Muscle of leg (tissue), 16 donors: ENCODE measurements at places on chromosomes 12 and 14. TPM values are rescaled to one million over a fixed set of nuclear protein-coding genes. Genes with fewer than 3 reads are reported as not detected.

GRCh38 chr14:100525615-100526014 lies 61.6 kb downstream of the BEGAIN start:
- no peak for DNase-seq

DNA sequence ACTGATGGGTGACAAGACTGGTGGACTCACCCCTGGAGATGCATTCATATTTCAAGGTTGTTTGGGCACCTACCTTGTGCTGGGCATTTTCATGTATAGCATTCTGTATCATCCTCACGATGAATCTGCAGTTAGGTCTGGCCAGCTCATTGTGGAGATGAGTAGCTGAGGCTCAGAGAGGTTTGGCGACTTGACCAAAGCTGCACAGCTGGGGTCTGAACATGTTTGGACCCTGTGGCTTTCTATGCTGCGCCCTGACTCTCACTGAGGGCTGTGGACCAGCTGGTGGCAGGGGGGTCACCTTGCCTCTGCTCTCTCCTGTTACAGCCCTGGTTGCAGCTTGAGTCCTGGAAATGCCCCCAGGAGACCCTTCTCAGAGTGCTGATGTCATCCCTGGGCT lies 24.9 kb upstream of the CCDC63 start:
- DNase-seq = no peak

- DNase-seq = no peak
Observed at GRCh38 chr12:1115484-1116231, 124.6 kb downstream of the ERC1 start.

- DNase-seq = no peak
Observed at GRCh38 chr14:106039400-106039799, 513.0 kb downstream of the TMEM121 start.

GRCh38 chr12:121947981-121948380 lies 29.6 kb downstream of the CFAP251 start:
- no peak for DNase-seq

GRCh38 chr12:47839214-47839876 lies 19.6 kb upstream of the HDAC7 start:
- peak; percentile 55 for DNase-seq

DNA sequence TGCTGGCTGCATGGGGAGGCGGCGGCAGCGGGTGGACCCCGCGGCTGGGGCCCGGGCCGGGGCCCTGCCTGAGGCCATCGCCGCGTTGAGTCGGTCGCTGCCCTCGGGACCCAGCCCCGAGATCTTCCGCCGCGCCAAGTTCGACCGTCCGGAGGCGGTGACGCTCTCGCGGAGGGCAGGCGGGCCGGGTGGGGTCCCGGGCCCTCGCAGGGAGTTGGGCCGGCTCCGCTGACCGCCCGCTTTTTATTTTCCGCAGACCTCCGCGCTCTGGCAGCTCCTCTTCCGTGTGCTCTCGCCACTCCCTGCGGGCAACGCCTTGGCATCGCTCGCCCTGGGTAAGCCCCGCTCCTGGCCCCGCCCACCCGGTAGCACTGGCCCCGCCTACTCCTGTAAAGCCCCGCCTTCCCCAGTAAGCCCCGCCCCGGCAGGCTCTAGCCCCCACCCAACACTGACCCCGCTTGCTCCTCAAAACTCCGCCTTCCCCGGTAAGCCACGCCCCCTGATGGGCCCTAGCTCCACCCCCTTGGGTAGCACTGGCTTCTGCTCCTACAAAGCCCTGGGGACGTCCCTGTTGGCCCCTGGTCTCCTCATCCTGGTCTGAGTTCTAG lies 424 bp downstream of the TEDC1 start:
- no peak for DNase-seq

DNA sequence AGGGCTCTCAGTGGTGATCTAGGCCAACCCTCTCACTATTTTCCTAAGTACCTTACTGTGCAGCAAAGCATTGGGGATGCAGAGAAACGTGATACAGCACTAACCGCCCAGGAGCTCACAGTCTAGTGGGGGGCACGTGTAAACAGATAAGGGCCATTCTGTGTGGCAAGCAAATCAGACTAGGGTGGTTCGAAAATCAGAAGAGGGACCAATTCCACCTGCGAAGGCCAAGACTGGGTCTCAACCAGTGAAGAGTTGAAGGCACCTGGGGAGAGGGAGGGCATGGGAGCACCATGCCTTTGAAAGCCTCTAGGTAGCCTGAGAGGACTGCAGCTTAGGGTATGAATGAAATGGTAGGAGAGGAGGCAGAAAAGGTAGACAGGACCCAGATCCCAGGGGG lies 2.2 kb downstream of the PITPNM2 start:
- no peak for DNase-seq

DNA sequence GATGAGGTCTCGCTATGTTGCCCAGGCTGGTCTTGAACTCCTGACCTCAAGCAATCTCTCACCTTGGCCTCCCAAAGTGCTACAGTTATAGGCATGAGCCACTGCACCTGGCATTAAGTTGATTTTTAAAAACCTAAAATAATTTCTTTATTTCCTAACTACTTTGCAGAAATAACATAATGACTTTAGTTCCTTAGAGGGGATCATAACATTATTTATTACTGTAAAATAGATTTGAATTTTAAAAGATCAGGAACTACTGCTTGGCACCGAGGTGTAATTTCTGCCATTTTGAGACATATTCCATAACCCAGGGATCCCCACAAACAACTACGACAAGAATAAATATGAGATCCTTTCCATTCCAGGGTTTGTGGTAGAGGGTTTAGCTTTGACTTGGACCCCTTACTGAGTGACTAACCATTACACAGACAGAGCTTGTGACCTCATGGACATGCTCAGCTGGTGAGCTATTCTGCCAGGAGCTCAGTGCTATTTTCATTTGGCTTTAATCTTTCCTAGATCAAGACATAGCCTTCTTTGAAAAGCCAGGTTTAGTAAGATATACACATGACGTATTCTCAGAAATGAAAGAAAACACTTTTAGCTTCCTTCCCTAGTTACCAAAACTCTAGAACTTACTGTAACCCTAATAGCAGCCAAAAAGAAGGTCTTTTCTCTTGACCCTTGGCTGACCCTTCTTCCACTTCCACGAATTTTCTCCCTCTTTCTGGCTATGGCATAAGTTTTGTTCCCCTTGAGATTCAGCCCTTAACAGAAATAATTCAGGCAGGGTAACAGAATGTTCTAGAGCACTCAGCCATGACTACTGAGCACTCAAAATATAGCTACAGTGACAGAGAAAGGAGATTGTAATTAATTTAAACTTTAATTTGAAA lies 75.1 kb upstream of the NUDT4 start:
- DNase-seq = peak; percentile 73

- peak; percentile 43 for DNase-seq
Observed at GRCh38 chr12:48969833-48970701, 1.5 kb downstream of the WNT10B start.

GRCh38 chr12:71662849-71663560 lies 643 bp downstream of the ZFC3H1 start:
- DNase-seq = peak; percentile 83

DNA sequence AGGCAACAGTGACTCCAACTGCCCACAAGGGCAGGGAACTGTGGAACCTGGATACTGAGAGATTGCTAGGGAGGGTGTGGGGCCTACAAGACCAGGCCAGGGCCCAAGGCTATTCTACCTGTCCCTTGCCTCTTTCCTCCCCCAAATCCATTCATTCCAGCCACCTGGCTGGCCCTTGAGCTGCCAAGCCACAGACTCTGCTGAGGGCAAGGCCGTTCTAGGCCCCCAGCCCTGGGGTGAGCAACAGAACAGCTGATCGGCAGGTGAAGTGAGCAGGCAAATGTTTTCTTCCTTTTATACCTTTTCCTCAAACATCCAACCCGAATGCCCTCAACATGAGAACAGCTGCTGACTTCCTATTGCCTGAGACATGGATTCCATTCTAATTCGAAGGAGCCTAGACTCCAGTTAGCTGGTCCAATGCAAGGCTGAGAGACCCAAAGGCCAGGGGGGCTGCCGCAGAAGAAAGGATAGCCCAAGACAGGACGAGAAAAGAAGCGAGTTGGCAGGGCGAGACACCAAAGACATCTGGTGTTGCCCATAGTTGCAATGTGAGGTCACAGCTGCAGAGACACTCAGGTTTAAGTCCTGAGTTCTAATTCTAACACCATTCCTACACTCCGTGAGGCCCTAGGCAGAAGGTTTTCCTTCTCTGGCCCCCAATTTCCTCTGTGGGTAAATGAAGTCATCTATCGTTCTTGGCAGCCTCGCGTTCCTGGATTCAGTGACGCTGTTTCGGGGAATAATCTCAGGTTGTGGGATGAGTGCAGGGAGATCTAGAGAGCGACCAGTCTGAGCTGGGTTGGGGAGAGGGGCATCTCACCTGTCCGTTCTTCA lies 1.7 kb downstream of the C1QL4 start:
- DNase-seq = peak; percentile 24

- DNase-seq = no peak
Observed at GRCh38 chr14:67129768-67130167, 59.5 kb upstream of the GARIN2 start.

DNA sequence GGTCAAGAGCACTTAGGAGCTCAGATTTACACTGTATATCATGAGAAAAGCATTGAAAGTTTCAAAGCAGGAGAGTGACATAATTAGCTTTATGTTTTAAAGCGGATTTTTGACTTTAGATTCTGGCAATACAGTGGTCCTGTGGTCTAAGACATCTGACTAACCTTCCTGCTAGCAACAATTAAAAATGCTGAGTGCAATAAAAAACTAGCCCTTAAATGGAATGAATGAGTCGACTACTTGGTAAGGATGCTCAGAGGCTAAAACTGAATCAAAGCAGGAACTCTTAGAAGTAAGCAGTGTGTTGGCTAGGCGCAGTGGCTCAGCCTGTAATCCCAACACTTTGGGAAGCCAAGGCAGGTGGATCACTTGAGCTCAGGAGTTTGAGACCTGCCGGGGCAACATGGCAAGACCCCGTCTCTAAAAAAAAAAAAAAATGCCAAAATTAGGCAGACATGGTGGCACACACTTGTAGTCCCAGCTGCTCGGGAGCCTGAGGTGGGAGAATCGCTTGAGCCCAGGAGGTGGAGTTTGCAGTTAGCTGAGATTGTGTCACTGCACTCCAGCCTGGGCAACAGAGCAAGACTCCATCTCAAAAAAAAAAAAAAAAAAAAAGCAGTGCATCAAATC lies 18.9 kb downstream of the BICD1 start:
- no peak for DNase-seq

The HNF1A gene
- polyA plus RNA-seq = not detected

The SCN8A gene
- 0.51 TPM for polyA plus RNA-seq

The MYBPC1 gene
- polyA plus RNA-seq = 1,298 TPM

The SLCO1B1 gene
- not detected for polyA plus RNA-seq

The A2ML1 gene
- 0.36 TPM for polyA plus RNA-seq
